ENCODE measurements at places on chromosomes 2 and 18.

- no peak for DNase-seq
Measured at GRCh38 chr2:76867854-76868253, 654.3 kb downstream of the LRRTM4 start.

DNA sequence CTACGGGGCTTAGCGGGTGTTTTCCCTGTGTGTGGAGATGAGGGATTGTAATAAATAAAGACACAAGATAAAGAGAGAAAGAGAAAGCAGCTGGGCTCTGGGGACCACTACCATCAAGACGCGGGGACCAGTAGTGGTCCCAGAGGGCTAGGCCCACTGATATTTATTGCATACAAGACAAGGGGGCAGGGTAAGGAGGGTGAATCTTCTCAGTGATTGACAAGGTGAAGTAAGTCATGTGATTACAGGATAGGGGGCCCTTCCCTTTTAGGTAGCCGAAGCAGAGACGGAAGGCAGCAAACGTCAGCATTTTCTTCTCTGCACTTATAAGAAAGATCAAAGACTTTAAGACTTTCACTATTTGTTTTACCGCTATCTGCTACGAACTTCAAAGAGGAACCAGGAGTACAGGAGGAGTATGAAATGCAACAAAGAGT is 4.5 kb upstream of the GAL3ST2 start:
- peak; percentile 57 for DNase-seq

DNA sequence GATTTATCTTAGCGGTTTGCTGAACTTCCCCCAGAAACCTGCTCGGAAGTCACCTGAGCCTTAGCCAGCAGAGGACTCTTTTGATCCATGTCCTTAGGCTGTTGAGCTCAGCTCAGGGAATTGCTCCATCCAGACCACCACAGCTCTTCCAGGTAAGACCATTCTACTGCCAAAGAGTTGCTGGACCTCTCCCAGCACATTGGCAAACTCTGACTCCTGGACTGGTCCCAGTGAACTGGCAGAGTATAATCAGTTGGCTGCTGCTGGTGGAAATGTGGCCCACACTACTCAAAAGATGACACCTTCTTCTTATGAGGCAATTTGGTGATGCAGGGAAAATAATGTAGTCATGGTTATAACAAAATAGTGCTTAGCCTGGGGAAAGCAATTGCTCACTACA is 308.8 kb upstream of the FIGN start:
- DNase-seq, result no peak

DNA sequence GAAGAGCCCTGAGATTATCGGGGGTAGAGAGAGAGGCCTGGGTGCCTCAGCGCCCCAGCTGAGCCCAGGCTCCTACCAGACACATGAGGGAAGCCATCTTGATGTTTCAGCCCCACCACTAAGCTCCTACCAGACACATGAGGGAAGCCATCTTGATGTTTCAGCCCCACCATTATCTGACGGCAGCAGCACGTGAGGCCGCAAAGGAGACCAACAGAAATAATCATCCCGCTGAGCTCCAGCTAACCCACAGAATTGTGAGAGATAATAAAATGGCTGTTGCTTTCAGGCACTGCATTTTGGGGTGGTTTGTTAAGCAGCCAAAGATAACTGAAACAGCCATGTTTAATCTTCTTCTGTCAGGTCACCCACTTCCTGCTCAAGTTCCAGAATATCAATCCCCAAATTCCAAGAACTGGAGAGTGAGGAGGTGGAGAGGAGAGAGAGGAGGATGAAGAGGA is 29.3 kb upstream of the SOS1 start:
- DNase-seq, result no peak

GRCh38 chr2:224427471-224427870 is 25.6 kb upstream of the FAM124B start:
- no peak for DNase-seq

GRCh38 chr2:173407176-173407575 is 52.5 kb downstream of the CDCA7 start:
- DNase-seq, result no peak

GRCh38 chr2:216742411-216742810 is 47.1 kb upstream of the IGFBP5 start:
- no peak for DNase-seq

DNA sequence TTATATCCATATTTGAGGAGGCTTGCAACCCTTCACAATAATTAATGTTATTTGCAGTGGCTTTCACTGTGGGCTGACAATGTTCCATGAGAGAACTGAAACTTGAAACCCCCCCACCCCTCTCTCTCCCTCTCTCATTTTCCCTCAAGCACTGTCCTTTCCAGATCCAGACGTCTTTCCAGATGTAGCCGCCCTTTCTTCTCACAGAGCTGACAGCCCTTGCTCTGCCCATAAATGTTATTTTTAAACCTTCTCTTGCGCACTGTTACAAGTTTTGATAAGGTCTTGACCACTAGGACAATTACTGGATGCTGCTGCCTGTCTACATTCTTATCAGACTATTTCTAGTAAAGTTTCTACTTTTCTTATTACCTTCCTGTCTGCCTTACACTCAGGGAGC is 91.4 kb upstream of the LINC00305 start:
- DNase-seq, result no peak

DNA sequence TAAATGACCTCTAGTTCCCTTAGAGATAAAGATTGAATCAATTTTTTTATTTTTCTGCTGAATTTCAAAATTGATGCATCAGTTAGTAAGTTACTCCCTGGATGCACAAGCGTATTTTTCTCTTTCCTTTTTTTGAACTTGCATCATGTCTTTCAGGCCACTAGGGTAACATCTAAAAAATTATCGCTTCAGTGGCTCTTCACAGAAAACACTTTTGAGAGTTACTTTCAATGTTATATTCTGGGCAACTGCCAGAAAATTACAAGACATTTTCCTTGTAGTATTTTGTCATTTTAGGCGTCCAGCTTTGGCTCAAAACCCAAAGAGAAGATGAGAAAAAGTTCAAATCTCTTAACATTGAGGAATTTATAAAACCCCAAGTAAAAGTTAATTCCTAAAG is 59.8 kb downstream of the DSEL start:
- no peak for DNase-seq

- peak; percentile 81 for DNase-seq
Measured at GRCh38 chr2:10297959-10298531, 4.7 kb upstream of the HPCAL1 start.

DNA sequence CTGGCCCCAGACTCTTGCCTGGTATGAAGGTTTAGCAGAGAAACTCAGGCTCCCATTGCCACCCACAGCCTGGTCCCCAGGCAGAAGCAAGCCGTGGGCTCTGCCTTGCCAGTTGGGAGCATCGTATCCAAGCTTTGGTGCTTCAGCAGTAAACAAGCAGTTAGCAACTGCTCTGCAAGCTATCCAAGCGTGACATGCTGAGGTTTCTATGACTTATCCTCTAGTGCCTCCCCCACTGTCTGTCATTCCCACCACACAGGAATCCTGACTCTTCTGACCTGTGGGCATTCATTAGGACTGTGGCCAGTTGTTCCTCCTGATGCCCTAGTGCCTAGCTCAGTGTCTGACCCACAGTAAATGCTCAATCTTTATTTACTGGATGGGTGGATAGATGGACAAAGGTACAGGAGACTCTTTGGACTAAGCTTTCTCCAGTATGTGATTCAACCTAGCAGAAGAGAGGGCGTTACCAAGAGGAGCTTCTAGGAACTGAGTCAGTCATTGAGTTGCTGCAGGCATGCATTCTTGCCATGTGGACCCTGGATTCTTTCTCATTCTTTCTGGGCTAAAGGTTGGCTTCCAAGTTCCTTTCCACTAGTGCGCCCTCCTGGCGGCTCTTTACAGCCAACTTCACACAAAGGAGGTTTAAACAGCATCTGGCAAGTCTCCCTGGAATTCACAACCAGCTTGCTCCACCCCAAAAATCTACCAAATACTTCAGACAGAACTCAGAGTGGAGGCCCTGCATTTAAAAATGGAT is 40.6 kb upstream of the MRPL19 start:
- no peak for DNase-seq

GRCh38 chr2:75200140-75201096 is 1.1 kb upstream of the TACR1 start:
- peak; percentile 20 for DNase-seq

DNA sequence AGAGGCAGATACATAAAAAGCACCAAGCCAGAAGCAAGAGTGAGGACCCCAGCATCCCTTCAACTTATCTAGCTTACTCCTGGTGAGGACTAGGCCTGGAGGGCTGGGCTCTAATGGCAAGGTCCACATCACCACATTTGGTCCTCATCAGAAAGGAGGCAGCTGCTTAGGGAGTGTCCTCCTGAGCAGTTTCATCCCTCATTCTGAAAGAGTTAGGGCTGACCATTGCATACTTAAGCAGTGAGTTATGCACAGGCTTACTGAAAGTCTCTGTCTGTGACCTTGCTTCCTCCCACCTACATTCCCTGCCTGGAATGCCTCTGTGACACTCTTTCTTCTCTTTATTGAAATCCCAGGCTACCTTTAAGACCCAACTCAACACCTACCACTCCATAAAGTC is 301.8 kb upstream of the ACVR2A start:
- no peak for DNase-seq

DNA sequence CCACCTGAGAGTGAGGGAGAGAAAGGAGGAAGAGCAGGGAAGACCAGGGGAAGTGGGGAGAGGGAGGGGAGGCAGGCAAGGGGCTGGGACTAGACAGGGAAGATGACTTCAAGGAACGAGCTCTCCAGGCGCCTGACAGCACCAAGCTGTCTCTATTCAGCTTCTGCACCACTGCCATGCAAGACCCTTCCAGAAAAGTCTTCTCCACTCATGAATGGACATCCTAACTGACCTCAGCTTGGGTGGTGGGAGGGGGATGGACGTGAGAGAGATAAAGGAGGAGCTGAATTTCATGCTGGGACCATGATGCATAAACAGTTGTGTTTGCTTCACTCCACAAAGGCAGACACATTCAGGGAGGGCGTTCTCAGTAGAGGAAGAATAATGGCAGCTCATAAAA is 206.4 kb upstream of the ARL4C start:
- DNase-seq, result no peak

GRCh38 chr2:134081238-134081938 is 172.5 kb upstream of the MGAT5 start:
- DNase-seq, result no peak

DNA sequence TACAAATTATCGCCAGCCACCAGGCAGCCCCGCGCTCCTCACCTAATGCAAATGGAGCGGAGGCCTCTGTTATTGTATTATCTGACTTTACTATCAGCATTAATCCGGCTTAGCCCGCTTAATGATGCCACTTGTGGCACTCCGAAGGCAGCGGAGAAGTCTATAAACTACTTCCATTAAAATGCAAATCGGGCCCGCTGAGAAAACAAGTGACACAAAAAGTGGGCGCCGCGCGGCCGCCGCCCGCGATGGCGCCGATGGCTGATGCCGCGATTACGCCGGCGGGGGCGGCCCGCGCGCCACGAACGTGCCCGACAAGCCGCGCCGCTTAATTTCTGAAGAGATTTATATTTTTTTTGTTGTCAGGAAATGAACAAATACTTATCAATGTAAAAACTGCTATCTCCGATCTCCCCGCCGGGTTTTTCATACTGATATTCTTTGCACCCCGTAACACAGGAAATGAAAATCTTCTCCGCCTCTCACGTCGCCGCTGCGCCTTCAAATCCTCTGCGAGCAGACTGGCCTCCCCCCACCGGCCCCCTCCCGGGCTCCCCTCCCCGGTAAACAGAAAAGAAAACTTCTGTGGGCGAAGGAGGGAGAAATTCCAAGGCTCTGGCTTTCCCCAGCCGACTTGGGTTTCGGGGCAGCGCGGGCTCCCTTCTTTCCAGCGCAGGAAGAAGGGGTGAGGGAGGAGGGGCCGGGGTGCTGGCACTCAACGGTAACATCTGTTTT is 221.8 kb downstream of the INSIG2 start:
- peak; percentile 78 for DNase-seq

GRCh38 chr2:213238753-213239495 is 45.3 kb upstream of the SPAG16 start:
- no peak for DNase-seq

- DNase-seq, result no peak
Measured at GRCh38 chr2:11509657-11510360, 24.0 kb upstream of the GREB1 start.

GRCh38 chr2:217940261-217941220 is 62.3 kb downstream of the TNS1 start:
- DNase-seq, result no peak

GRCh38 chr2:215680605-215681598 is 245.0 kb upstream of the FN1 start:
- DNase-seq, result peak; percentile 51

DNA sequence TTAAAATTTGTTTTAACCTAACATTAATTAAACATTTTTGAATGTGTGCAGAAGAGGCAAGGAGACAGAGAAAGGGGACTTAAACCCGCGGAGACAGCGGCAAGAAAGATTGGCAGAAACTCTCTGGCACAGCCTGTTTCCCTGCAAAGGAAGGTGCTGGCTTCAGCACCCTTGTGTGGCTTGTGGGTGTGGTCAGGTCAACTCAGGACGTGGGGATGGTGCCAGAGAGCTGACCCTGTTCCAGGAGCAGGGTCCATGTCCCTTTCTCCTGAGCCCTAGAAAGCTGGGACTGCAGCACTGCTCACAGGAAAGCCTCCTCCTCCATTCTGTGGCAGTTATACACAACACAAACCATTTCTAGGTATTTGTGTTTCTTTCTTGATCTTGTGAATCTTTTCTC is 176.2 kb upstream of the ST6GAL2 start:
- DNase-seq, result no peak

GRCh38 chr18:49814147-49814499 is 790 bp upstream of the ACAA2 start:
- DNase-seq, result peak; percentile 80

GRCh38 chr2:25816249-25816648 is 62.0 kb downstream of the ASXL2 start:
- no peak for DNase-seq

- no peak for DNase-seq
Measured at GRCh38 chr2:9032536-9033255, 29.2 kb upstream of the MBOAT2 start.

DNA sequence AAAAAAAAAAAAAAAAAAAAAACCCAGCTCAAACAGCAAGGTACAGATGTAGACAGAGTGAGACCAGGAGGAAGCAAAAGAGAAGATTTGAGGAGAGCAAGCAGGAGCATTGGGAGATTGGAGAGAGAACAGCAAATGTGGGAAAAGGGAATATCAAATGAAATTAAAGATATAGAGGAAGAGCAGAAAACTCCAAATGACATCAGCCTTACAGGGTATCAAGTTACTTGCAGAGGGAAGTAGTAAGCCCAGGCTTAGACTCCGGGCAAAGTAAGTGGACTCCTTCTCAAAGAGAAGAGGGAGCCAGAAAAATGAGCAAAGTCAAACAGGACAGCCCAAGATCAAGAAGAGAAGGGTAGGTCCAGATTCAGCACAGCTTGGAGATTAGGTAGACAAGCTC is 93.3 kb upstream of the PPP1CB start:
- no peak for DNase-seq

DNA sequence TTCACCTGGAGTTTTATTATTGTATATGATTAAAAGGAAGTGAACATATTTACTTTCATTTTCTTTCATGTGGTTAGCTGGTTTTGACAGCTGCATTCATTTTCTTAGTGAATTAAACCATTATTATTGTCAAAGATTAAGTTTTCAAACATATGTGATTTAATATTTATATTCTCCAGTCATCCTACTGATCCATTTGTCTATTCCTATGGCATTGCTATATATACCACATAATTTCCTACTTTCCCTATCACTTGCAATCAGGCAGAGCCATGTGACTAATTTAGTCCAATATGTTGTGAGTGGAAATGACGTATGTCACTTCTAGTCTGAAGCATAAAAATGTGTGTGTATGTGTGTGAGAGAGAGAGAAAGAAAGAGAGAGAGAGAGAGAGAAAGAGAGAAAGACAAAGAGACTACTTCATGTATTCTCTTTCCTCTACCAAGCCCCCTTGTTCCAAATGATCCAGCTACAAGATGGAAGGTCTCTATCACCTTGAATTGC is 12.0 kb upstream of the TACR1 start:
- no peak for DNase-seq

- DNase-seq, result no peak
Measured at GRCh38 chr2:207135801-207136457, 29.8 kb downstream of the KLF7 start.
